H1 (cell line): ENCODE measurements at places on chromosomes 7 and 10. TPM values are rescaled to one million over a fixed set of nuclear protein-coding genes. Genes with fewer than 3 reads are reported as not detected.

Gene MYO1G
- 0.11 and 0.19 TPM in 2 replicates for total RNA-seq

DNA sequence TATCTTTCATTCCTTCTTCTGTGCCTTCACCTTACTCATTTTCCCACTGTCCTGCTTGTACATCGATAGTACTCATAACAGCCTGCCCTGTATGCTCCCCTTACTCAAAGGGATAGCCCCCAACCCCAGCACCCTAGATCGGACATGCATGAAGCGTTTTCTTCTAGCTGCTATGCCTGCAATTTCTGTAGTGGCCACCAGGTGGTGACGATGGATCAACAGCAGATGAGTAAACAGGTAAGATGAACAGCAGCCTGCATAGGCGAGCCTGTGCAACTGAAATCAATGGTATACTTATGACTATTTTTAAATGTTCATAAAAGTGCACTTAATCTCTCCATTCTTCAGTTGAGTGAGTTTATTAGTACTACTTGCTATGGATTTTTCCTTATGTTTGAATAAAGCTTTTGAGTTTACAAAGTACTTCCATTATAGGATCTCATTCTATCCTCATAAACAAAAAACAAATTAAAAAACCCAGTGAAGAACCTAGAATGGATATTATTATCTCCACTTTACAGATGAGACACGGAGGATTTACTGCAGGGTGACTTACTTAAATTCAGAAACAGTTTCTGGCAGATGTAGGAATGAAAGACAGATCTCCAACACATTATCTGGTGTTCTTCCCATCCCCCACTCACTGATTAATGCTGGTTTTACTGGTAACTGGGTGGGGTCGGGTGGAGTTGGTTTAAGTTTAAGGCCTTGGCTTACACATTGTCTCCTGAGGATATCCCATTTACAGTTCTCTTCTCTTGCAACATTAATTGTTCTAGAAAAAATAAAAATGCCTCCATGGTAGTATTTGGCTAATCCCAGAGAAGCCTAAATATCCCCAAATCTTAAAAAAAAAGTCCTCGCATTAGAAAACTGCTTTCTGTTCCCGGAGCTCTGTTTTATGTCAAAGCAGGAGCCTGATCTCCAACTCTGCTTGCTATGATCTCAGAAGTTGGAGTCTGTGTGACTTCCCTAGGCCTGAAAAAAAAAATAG, 222.1 kb downstream of the GLI3 start:
- peak; percentile 23 for DNase-seq

DNA sequence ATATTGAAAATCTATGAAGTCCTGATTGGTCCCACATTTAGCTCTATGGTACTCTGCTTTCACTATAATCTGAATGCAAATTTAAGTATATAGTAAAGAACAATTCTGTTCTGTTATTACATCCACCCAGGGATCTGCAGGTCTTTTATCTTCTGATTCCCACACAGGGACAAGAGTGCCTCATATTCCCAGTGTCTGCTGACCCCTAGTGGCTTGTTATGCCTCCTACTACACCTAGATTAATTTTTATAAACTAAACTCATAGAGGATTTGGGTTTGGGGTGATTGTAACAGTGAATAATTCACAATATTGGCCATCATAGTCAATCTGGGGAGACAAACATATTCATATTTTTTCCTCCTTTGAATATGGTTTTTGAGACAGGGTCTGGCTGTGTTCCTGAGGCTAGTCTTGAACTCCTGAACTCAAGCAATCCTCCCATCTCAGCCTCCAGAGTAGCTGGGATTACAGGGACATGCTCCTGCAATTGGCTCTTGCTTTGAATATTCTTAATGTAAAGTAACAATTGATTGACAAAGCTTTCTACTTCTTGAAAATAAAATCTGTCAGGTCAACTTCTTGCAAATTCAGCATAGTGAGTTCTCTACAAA, 282.1 kb downstream of the KCND2 start:
- DNase-seq: peak; percentile 56

DNA sequence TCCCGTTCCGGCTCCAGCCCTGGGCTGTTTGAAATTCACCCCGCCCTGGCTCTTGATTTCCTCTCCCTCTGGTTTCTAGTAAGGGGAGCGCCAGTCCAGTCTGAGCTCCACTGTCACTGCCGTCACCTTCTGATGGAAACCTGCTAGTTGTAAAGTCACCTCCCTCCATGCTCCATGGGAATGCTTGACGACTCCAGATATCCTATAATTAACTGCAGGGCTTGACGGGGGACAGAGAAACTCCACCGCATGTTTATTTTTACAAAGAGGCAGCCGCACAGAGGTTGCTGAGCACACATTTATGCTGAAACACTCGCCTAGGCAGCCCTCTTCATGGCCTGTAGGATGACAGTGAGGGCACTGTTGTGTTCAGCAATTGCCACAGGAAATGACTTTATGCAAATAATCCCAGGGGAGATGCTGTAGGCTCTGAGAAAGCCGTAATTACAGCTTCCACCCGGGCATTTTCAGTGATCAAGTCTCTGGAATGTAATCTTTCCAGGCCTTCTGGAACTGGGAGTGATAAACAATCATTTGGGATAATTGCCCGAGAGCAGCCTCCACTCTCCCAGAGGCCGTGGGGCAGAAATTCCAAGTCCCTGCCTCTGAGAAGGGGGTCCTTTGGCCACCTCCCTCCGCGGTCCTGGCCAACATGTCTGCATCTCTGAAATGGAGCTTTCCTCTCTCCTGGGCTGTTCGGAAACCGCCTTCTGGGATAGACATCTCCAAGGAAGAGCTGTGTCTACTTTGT, 300.5 kb downstream of the KLF6 start:
- no peak for DNase-seq

DNA sequence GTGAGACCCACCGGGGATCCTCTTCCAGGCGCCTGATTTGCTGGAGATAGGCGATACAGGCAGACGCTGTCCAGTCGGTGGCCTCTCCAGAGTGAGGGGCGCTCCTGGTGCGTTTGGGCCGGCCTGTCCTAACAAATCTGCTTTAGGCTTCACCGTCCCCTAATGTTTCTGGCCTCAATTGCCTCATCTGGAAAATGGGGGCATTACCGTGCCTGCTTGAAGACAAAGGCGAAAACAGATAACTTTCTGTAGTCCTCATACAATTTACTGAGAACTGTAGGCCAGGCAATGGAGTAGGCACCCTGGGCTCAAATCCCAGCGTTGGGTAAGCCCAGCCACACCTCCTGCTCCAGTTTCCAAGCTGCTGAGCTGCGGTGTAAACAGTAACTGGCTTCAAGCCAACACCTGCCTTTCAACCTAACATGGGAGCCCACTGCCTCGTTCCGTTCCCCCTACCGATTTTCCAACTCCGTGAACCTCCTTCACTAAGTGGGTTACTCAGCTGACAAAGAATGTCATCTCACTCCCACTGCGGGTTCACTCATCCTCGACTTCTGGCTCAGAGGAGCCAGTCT, 589 bp upstream of the ZFAND4 start:
- DNase-seq: no peak

- no peak for DNase-seq
These were observed 563 bp upstream of the JMJD1C start for GRCh38 chr10:63466144-63466935.

- DNase-seq: no peak
These were observed 2.8 kb downstream of the GIMAP8 start for GRCh38 chr7:150453181-150453580.

DNA sequence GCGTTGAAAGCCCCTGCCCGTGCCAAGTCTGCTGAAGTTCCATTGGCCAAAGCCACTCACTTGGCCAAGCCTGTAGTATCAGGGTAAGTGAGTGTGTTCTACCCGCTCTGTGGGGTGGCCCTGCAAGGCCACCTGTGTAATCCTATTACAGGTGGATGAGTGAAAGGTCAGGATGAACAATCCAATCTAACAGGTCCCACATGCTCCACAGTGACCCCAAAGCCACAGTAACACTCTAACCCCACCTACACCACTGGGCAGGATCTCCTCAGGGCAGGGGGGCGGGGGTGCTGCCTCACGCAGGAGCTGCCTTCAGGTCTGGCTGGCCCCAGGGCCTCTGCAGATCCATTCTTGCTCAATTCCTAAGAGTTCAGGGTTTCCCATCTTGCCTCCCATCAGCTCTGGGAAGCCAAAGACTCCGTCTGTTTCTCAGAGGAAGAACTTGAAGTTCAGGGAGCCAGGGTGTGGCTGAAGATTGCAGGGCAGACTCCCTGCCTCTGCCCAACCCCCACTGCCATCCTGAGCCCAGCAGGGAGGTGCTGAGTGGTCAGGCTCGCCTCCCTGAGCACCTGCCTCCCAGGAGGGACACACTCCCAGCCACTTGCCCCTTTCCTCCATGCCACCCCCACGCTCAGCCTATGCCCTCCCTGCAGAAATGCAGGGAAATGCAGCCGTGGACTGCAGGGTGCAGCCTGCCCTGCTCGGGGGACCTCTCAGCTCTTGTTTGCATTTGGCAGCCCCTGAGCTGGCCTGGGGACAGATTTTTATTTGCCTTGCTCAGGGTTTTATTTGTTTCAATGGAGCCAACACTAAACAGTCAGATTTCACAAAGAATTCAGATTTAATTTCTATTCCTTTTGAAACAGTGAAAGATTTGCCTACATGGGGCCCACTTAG, 9.8 kb upstream of the COMTD1 start:
- no peak for DNase-seq
